A549 treated with dexamethasone at 1 μM for 4 hours (cell line): ENCODE measurements at places on chromosomes 7 and 10. TPM values are rescaled to one million over a fixed set of nuclear protein-coding genes. Genes with fewer than 3 reads are reported as not detected.

The MRC1 gene
- total RNA-seq: 0.01 to 0.04 TPM (median 0.02 TPM) in 4 of 5 replicates, not detected in the other

The EXOC6 gene
- 13.3 to 19.3 TPM (median 16.0 TPM) in 5 replicates for total RNA-seq

The EPHB6 gene
- total RNA-seq: 0.20 to 0.84 TPM (median 0.77 TPM) in 5 replicates

The CDC14C gene
- not detected in 5 replicates for total RNA-seq

The SLC26A5 gene
- total RNA-seq: not detected in 5 replicates

The ZNF37A gene
- total RNA-seq: 3.9 to 6.6 TPM (median 6.5 TPM) in 5 replicates

The FAM107B gene
- 100 to 136 TPM (median 120 TPM) in 5 replicates for total RNA-seq

The CTAGE6 gene
- not detected in 5 replicates for total RNA-seq

The CPA1 gene
- not detected in 5 replicates for total RNA-seq

The GPR26 gene
- not detected in 5 replicates for total RNA-seq

The AP4M1 gene
- total RNA-seq: 12.2 to 13.3 TPM (median 12.9 TPM) in 5 replicates

The HELLS gene
- total RNA-seq: 24.4 to 28.3 TPM (median 27.3 TPM) in 5 replicates

The TMEM139 gene
- total RNA-seq: 0.63 to 1.0 TPM (median 0.67 TPM) in 5 replicates

The CALY gene
- 0.30 to 0.52 TPM (median 0.46 TPM) in 5 replicates for total RNA-seq

The OPN1SW gene
- total RNA-seq: not detected in 5 replicates

The TAS2R3 gene
- total RNA-seq: 0.10 TPM in 1 of 5 replicates, not detected in the others

The TBX20 gene
- total RNA-seq: 1.4 to 3.6 TPM (median 3.1 TPM) in 5 replicates

The LRRC4 gene
- not detected in 5 replicates for total RNA-seq

The CPVL gene
- total RNA-seq: 0.18 to 0.39 TPM (median 0.23 TPM) in 4 of 5 replicates, not detected in the other

The VWC2 gene
- total RNA-seq: not detected in 5 replicates

The CCDC136 gene
- total RNA-seq: 1.4 to 2.2 TPM (median 2.1 TPM) in 5 replicates

The RASSF4 gene
- total RNA-seq: 3.8 to 6.1 TPM (median 5.0 TPM) in 5 replicates

The CYTH3 gene
- total RNA-seq: 26.1 to 35.1 TPM (median 31.3 TPM) in 5 replicates

The LIPK gene
- not detected in 5 replicates for total RNA-seq
